Stimulated activated CD4-positive, alpha-beta T cell treated with anti-CD3 and anti-CD28 coated beads, Interleukin-1b, Interleukin-23, amount 100 ng/mL, for 1 hour (primary cell): ENCODE measurements at places on chromosomes 2 and 18.

DNA sequence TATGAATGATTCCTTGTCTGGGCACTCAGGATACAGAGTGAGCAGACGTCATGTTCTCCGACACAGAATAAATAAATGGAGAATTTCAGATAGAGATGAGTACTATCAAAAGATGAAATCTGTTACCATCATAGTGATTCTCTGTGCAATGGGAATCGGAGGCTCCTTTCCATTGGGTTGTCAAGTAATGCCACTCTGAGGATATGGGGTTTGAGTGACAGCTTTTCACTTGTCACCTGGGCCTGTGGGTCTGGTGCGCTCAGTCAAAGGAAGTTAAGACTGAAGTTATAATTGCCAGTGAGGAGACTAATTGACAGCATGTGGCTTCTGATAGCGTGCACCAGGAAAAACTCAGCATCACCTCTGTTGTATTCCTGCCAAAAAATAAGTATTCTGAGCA is 387.2 kb downstream of the SOX11 start:
- no peak for DNase-seq

DNA sequence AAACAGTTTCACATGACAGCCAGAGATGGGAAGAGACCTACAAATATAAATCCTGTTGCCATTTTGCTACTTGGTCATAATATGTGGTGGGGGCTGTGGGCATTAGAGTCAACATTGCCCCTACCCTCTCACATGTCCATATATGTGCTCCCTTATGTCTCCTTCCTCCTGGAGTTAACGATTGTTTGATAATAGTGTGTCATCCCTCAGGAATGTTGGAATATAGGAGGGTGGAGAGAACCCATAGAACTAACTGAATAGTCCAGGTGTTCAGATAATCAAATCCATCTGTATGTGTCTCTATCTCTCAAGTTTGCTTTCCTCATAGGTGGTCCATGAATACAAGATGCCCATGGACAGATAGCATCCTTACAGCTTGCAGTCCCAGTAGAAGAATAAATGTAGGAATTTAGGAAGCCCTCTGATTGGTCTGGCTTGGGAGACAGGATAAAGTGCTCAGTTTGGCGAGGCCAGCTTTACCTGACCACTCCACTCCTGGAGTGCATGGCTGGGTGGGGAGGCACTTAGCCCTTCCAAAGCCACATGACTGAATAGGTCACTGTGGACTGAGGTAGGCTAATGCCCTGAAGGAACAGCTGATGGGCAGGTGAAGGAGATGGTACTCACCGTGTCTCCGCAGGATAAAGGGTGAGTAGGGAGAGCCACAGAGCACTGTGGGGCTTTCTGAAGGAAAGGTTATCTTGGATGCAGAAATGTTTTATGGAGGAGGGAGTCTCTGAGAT is 166.9 kb downstream of the CDCA7 start:
- no peak for DNase-seq

GRCh38 chr2:1747065-1747941 is 3.0 kb upstream of the PXDN start:
- DNase-seq = no peak

GRCh38 chr2:16623031-16623430 is 42.6 kb downstream of the CYRIA start:
- no peak for DNase-seq

DNA sequence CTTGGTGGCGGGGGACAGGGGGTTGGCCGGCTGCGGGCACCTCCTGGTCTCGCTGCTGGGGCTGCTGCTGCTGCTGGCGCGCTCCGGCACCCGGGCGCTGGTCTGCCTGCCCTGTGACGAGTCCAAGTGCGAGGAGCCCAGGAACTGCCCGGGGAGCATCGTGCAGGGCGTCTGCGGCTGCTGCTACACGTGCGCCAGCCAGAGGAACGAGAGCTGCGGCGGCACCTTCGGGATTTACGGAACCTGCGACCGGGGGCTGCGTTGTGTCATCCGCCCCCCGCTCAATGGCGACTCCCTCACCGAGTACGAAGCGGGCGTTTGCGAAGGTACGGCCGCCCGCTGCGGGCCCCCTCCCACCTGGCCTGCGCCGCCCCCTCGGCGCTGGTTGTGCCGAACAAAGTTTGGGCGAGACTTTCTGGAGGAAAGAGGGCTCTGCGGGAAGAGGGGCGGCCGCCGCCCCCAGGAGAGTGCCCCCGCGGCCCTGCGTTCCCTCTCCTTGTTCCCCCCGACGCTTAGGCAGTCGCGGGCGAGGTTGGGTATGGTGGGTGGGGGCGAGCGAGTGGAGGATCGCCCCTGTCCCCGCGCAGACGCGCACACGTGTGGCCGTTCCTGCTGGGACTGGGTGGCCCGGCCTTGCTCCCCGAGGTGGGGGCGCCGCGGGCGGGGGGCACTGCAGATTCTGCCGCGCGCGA is 866 bp downstream of the CRIM1 start:
- no peak for DNase-seq

GRCh38 chr2:167749016-167749415 is 498.4 kb downstream of the STK39 start:
- DNase-seq = no peak

- DNase-seq = no peak
These were observed 302.4 kb downstream of the STK39 start for GRCh38 chr2:167944825-167945659.

DNA sequence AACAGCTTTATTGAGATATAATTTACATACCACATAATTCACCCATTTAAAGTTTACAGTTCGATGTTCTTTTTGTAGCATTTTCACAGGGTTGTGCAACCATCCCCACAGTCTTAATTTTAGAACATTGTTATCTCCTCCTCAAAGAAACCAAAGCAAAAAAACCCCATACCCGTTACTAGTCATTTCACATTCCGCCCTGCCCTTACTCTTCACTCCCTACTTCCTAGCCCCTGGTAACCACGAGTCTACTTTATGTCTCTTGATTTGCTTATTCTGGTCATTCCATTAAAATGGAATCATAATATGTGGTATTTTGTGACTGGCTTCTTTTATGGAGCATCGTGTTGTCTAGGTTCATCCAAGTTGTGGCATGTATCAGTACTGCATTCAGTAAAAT is 137.7 kb downstream of the TANC1 start:
- no peak for DNase-seq

GRCh38 chr18:55078303-55078932 is 119.2 kb upstream of the CCDC68 start:
- DNase-seq = no peak

DNA sequence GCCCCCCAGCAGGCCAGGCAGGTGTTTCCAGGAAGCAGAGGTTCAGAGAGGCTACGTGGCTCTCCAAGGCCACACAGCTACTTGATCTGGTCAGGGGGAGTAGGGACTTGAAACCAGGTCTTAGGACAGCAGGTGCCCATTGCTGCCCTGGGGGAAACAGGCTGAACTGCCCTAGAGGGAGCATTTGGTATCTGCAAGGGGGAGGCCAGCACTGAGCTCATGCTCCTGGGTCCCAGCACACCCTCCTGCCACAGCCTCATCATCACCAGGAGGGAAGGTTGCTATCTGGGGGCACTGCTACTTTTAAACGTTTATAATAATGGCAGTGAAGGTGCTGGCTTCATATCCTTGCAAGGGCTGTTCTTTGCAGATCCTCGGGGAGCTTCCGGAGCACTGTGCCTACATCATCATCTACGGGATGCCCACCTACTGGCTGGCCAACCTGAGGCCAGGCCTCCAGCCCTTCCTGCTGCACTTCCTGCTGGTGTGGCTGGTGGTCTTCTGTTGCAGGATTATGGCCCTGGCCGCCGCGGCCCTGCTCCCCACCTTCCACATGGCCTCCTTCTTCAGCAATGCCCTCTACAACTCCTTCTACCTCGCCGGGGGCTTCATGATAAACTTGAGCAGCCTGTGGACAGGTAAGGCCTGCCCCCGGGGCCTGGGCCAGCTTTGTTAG is 36.1 kb downstream of the ABCG8 start:
- DNase-seq = no peak

DNA sequence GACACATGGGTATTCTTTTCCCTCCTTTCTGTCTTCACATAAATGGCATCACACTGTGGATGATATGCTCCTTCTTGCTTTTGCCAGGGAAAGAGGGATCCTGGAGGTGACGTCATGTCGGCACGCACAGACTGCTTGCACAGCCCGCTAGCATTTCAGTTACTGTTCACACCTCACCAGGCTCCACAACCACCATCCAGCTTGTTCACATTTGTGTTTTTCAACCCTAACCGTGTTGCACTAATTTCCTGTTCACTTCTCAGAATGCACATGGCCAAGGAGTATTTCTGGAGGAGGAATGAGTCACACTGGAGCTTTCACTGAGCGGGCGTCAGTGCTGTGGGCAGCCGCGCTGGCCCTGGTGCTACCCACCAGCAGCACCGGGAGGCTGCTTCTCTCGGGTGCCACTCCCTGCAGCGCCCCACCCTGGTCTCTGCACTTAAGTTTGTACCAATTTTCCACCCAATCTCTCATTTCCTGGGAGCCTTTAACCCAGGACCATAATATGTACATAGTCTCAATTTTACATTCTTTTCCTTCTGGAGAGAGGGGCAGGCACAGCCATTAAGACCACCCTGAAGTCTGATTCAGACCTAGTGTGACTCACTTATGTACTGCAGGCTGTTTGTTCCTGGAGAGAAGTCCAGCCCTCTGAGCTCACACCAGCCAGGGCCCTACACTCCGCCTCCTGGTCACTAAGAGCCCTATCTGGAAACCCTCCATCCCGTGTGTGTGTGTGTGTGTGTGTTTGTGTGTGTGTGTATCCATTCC is 65.1 kb downstream of the MBP start:
- DNase-seq = no peak

DNA sequence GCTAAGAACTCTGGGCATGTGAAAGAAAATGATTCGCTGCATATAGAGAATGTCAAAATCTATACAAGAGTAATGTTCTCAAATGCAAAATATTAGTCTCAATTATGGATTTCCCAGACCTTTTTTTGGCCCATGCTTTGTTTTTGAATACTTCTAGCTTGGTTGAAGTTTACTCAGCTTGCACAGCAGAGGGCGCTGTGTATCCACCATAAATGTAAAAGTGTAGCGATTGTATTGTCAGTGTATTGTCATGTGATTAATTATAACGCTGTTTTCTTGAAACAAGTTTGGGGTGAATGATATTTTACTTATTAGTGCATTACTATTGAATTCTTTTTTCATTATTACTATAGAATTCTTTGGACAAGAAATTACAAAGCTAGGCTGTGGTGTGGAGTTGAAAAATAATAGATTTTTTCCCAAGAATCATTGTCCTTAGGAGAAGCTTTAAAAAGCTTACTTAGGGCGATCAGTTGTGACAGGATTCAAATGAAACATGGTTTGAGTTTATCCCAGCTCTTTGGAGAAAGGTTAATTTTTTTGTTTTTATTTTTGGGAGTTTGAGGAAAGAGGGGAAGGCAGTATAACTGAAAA is 98.3 kb downstream of the PIK3C3 start:
- DNase-seq = peak; percentile 28

DNA sequence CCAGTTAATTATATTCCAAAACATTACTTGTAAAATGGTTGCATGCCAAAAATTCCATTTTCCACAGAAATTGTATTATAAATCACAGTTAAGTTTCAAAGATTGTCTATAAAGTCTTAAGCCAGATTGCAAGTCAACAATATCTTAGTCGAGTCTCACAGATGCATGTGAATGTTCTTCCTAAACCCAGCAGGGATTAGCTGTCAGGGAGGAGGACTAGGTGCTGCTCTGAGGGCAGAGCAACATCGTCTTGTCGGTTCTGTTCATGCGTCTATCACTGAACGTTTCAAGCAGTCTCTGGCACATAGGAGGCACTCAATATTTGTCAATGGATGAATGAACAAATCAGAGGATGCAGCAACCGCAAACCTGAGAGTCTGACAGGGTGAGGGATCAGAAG is 27.0 kb downstream of the EPB41L3 start:
- DNase-seq = no peak

- no peak for DNase-seq
These were observed 157.0 kb upstream of the TNP1 start for GRCh38 chr2:217016796-217017419.

DNA sequence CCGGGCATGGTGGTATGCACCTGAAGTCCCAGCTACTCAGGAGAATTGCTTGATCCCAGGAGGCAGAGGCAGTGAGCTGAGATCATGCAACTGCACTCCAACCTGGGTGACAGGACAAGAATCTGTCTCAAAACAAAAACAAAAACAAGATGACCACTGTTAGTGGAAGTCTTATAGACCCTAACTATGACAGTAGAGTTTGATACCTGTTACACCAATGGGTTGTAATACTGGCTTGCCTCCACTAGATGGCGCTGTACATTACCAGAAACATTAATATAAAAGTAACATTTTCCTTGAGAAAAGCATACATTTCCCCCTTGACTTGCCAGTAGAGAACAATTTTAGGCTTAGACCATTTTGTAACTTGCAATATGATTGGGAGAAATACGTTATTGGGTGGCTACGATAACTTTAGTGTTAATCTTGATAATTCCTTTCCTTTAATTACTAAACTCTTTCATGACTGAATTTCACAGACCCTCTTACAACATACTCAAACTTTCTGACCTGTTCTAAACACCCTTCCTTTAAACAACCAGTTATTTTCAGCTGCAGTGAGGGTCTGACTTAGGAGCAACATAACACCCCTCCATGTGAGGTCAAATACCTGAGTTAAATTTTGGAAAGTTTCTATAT is 19.5 kb downstream of the SLC25A52 start:
- peak; percentile 20 for DNase-seq

GRCh38 chr2:66888791-66889631 is 454.1 kb downstream of the MEIS1 start:
- no peak for DNase-seq

DNA sequence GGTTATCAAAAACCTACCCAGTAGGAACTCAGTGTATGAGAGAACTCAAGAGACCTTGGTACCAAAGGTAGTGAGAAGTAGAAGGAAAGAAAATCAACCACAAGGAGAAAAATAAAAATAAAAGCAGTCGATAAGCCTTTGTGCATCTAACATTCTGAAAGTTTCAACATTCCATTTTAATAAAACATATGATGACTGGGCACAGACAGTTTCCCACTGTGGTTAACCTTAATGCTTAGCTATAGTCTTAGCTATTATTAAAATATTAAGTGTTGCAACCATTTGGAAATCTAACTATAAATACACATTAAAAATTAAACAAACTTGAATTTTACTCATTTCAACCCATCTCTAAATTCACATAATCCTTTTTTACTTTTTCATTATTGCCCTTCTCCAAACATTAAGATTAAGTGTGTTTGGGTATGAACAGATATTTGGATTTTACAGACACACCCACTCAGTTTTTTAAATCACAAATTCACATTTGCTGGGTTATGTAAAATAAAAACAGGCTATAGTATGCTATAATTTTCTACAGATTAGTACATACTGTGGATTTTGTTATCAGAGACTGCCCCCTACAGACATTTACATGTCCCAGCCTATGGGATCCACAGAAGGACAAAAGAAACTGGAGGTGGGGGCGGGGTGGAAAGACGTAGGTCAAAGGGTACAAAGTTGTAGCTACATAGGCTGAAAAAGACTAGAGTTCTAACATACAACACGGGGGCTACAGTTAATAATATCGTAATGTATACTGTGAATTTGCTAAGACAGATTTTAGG is 32.8 kb downstream of the SRBD1 start:
- DNase-seq = no peak

DNA sequence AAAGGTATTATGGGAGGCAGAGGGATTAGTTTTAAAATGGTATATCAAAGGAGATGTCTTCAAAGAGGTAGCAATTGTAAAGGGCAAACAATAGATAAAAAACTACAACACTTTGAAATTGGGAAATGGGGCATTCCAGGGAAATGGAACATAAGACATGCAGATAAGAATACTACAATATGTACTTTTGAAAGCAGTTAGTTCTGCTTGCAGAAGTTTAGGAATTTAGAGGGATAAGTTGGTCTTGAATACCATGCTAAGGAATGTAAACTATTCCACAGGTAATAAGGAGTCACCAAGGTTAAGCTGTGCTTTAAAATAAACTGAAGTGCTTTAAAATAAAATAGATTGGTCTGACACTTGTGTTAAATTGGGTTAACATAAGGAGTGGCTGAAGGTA is 571.7 kb upstream of the ACVR2A start:
- DNase-seq = no peak
